Germinal center (tissue), 1 donor: ENCODE measurements at places on chromosomes 1 and 21.

DNA sequence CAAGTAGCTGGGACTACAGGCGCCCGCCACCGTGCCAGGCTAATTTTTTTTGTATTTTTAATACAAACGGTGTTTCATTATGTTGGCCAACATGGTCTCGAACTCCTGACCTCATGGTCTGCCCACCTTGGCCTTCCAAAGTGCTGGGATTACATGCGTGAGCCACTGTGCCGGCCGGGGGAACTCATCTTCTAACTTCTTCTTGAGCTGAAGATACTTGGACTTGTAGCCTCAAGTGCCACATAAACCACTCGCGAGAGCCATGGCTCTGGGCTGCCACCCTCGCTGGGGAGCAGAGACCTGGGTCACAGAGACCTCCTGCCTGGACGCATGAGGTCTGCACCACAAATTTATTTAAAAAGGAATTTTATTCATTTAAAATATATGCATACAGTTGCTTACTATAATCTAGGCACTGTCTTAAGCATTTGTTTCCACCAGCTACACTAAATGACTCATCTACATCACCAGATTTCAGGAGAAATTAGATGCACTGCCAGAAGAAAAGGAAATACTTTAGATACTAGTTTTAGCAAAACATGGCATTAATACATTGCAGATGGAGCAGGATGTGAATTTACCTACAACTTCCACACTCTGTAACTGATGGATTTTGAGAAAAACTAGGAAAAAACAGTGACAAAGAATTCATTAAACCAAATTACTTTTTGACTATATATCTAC is 29.9 kb upstream of the PUM1 start:
- DNase-seq: no peak

- peak; percentile 51 for DNase-seq
Observed at GRCh38 chr1:232635778-232636356, 5.9 kb upstream of the SIPA1L2 start.

DNA sequence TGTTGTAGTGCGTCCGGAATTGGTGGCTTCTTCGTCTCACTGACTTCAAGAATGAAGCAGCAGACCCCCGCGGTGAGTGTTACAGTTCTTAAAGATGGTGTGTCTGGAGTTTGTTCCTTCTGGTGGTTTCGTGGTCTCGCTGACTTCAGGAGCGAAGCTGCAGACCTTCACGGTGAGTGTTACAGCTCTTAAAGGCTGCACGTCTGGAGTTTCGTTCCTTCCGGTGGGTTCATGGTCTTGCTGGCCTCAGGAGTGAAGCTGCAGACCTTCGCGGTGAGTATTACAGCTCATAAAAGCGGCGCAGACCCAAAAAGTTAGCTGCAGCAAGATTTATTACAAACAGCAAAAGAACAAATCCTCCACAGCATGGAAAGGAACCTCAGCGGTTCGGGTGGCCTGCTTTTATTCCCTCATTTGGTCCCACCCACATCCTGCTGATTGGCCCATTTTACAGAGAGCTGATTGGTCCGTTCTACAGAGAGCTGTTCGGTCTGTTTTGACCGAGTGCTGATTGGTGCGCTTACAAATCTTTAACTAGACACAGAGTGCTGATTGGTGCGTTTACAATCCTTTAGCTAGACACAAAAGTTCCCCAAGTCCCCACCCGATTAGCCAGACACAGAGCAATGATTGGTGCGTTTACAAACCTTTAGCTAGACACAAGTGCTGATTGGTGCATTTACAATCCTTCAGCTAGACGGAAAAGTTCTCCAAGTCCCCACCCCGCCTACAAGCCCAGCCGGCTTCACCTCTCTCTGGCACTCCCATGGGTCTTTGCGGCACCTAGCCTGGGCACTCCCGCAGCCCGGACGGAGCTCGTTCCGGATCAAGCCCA is 49.6 kb upstream of the KRTAP19-8 start:
- no peak for DNase-seq

- DNase-seq: no peak
Observed at GRCh38 chr1:20446796-20447195, 39.2 kb downstream of the CAMK2N1 start.

DNA sequence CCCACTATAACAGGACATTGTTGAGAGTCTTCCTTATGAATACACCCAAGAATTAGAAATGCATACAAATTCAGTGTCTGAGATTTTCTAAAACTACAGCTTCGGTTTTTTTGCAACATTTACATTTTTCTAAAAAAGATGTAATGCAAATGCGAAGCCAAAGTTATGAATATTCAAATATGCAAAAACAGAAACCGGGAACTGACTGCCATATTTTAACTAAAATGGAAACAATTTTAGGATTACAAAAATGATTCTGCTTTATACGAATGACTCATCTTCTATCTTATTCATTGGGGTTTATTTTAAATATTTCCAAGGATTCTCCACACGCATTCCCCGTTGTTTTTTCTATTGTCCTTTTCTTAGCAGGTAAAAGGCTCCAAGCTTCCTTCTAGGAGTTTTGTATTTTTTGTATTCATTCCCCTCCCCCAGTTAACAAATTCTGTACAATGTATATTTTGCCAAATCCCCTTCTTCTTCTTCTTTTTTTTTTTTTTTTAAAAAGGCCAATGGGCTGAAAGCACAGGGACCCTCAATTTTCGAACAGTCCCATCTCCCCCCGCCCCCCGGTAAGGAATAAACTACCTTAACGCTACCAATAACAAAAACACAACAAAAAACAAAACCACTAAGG is 1.0 kb downstream of the ARPC5 start:
- peak; percentile 15 for DNase-seq

DNA sequence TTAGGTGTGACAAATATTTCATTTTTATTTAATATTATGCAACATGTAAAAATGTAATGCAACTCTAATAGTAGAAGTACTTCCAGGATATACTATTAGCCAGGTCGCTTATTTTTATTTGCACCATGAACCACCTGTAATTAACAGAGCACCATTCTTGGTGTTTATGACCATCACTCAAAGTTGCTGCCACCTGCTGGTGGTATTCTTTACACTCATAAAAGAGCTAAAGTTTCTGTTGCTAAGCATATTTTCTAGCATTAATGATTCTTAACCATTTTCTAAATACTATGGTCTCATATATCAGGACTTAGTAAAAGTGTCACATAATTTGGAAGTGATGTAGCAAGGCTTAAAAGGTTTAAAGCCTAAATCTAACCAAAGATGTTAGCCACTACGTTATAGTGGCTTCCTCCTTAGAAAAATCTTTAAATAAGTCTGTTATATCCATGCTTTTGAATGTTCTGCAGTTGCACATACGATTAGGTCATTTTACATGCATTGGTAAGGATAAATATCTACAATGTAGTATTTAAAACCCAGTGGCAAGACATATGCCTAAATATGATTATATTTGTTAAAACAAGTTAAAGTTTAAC is 244.5 kb downstream of the NEGR1 start:
- DNase-seq: no peak

- DNase-seq: no peak
Observed at GRCh38 chr1:51986718-51987117, 3.8 kb downstream of the RAB3B start.

- no peak for DNase-seq
Observed at GRCh38 chr1:44328671-44329416, 26.2 kb downstream of the ERI3 start.

DNA sequence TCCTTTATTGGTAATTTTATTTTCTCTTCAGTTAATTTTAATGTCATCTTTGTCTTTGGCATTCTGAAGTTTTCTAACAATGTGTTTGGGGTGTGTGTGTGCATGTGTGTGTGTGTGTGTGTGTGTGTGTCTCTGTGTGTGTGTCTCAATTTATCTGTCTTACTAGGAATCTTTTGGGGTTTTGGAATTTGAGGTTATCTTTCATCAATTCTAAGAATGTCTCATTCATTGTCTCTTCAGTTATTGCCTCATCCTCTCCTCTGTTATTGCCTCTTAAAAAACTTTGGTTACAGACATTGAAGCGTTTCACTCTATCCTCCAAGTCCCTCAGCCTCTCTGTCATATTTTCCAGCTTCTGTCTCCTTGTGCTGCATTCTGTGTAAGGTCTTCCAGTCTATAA is 18.1 kb upstream of the SAMD13 start:
- no peak for DNase-seq

- DNase-seq: no peak
Observed at GRCh38 chr1:235286667-235287066, 41.3 kb downstream of the ARID4B start.

GRCh38 chr1:30058970-30059369 is 664.4 kb downstream of the MATN1 start:
- DNase-seq: no peak

- no peak for DNase-seq
Observed at GRCh38 chr21:17554679-17555465, 42.0 kb downstream of the CXADR start.
